ENCODE measurements at places on chromosomes 1 and 21.

- DNase-seq: no peak
Observed at GRCh38 chr1:52032124-52032784, 1.4 kb downstream of the KTI12 start.

DNA sequence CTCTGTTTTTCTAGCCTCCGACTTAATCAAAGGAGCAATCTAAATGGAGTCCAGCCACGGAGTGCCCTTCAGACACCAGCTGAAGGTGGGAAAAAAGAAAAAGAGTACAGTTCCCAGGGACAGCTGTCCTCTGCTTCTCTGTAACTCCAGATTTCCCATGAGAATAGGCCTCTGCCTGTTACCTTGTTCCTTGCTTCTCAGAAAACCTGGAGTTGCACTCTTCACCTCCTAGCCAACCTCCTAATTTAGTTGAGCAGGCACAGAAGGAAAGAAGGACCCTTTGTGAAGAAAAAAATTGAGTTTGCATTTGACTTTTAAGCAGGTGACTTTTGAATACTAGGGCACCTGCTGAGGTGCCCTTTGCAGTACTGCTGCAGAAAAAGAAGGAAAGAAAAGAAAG is 8.3 kb downstream of the BARHL2 start:
- DNase-seq: no peak

- no peak for DNase-seq
Observed at GRCh38 chr21:45297869-45298268, 10.2 kb upstream of the POFUT2 start.

GRCh38 chr1:168504064-168504837 is 39.5 kb downstream of the XCL2 start:
- DNase-seq: no peak

GRCh38 chr21:24897883-24898282 is 709.4 kb downstream of the MRPL39 start:
- no peak for DNase-seq

DNA sequence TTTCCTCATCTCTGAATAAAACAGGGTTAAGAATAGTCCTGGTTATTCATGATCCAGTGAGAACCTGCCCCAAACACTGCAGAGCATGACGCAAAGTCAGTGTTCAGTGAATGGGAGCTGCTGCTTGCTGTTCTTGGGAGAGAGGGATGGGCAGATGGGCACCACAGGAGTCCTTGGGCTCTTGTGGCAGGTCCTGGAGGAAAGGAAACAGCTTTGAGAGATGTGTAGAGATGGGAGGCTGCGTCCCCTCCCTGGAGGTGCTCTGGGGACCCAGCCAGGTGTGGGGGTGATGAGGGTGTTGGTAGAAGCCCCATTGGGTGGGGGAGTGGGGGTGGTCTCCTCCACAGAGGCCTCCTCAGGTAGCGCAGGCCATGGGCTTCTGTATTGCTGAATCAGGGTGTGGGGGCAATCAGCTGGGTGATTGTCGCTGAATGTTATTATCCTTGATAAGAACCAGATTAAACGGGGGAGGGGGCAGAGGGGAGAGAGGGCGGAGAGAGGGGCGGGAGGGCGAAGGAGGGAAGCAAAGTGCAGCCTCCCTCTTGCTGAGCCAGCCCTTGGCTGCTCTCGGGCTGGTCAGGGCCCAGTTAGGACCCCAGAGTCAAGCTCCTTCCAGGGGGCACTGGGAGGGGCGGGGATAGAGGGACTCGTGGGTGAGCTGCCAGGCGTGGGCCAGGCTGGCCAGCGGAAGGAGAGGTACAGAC is 22.9 kb upstream of the CASZ1 start:
- no peak for DNase-seq

DNA sequence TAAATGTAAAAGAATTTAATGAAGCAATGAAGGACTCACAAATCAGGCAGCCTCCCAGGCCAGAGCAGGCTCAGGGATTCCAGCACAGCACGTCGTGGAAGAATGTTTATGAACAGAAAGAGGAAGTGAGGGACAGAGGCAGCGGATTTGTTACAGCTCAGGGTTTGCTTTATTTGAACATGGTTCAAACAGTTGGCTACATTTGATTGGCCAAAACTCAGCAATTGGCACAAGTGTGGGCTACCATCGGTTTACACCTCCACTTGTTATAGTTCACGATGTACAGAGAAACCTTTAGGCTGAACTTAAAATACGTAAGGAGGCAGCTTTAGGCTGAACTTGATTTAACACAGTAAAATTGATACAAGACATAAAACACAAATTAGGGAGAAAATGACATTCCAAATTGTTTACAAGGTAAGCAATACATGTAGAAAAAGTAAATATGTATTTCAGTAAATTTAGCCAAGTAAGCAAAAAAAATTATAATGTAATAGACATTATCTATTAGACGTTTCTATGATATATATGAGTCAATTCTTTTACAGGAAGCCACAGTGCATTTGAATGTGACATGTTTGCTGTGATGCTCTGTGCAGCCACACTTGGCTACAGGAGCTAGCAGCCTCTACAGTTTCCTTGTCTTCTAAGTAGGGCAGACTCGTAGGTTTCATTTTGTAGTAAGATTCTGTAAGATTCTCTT is 126.5 kb downstream of the ADSS2 start:
- DNase-seq: no peak

DNA sequence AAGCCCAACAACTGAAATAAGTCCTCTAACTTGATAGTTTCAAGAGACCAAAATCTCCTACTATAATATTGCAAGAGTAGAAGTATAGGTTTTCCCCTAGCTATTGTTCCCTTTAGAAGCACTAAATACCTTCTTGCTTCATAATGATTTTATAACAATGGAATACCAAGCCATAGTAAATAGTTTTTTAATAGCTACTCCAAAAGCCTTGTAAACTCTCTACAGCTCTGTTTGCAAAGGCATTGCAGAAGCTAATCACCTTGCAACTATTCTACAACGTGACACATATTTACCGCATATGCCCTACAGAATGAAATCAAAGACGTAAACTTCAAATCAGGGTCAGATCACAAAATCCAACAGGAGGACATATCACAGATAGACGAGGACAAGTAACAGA is 451.5 kb upstream of the ZRANB2 start:
- DNase-seq: no peak

GRCh38 chr1:227369102-227369760 is 50.9 kb upstream of the CDC42BPA start:
- DNase-seq: no peak

GRCh38 chr21:41349619-41350390 is 12.0 kb upstream of the MX2 start:
- DNase-seq: no peak

Data from HuH-7 (cell line).